ENCODE measurements at places on chromosomes 2 and 18.
A peak's percentile ranks its signal among the peaks of the same experiment; 100 is the strongest.

GRCh38 chr2:204104811-204105210 is 168.2 kb downstream of the ICOS start:
- DNase-seq = no peak

GRCh38 chr18:61948281-61948741 is 55.5 kb upstream of the RNF152 start:
- no peak for DNase-seq

DNA sequence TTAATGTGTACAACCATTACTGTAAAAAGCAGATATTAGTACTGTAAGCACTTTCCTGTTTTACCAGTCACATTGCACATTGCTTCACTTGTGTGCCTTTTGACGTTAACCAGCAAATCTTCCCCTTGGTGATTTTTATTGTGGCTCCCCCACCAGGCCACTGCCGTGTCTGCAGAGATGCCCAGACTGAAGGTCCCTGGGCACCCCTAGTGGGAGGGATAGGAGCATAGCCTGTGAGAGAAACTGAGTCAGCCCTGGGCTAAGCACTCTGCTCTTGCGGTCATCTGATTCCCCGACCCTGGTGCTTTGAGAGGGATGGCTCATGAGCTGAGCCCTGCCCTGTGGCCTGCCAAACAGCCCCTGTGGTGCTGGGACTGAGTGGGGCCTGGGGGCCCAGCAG is 73.4 kb downstream of the INPP4A start:
- peak; percentile 33 for DNase-seq

GRCh38 chr2:28506112-28506910 is 10.5 kb downstream of the PLB1 start:
- no peak for DNase-seq

- no peak for DNase-seq
These were observed 48.1 kb downstream of the PLB1 start for GRCh38 chr2:28544036-28544346.

GRCh38 chr2:120977582-120978358 is 242.1 kb downstream of the GLI2 start:
- DNase-seq = no peak

- no peak for DNase-seq
These were observed 727.6 kb upstream of the DDX18 start for GRCh38 chr2:117086943-117087250.

- DNase-seq = peak; percentile 34
These were observed 35.0 kb upstream of the AGAP1 start for GRCh38 chr2:235458839-235459273.

- no peak for DNase-seq
These were observed 196.1 kb upstream of the ID2 start for GRCh38 chr2:8485736-8486135.

GRCh38 chr18:63702660-63703059 is at the start of gene SERPINB11:
SERPINB11 (plus strand) TSS chr18:63702960; CDS start chr18:63710194, 7,234 bp downstream.
- no peak for DNase-seq

GRCh38 chr18:59063300-59063906 is 76.3 kb upstream of the SEC11C start:
- DNase-seq = no peak
